Activated naive CD4-positive, alpha-beta T cell treated with anti-CD3 and anti-CD28 coated beads, Interleukin-2, amount 10 ng/mL, durations not matched to agents 7 days and 5 days (primary cell): ENCODE measurements at places on chromosomes 3 and 15.
A peak's percentile ranks its signal among the peaks of the same experiment; 100 is the strongest.

GRCh38 chr15:65091946-65092770 lies 15.6 kb downstream of the KBTBD13 start:
- DNase-seq = no peak

GRCh38 chr3:141524988-141525387 lies 38.2 kb downstream of the RASA2 start:
- no peak for DNase-seq

GRCh38 chr3:125212091-125212508 lies 448 bp downstream of the SLC12A8 start:
- no peak for DNase-seq

DNA sequence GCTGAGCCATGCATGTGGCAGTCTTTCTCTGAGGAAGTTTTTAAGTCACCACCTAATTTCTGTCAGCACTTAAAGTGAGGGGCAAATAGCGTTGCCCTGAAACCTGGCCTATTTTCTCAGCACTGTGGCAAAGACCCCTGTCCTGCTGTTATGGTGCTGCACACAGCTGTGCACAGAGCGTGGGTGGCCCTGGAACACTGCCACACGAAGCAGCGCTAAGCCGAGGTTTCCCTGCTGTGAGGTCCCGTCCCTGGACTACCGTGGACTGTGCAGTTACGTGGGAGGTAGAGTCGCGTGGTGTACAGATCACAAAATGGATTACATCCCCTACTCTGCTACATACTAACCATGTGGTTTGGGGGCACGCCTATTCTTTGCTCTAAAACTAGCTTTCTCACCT lies 101.6 kb upstream of the NR2E3 start:
- DNase-seq = no peak

GRCh38 chr3:110318108-110318507 lies 753.5 kb upstream of the NECTIN3 start:
- DNase-seq = no peak

DNA sequence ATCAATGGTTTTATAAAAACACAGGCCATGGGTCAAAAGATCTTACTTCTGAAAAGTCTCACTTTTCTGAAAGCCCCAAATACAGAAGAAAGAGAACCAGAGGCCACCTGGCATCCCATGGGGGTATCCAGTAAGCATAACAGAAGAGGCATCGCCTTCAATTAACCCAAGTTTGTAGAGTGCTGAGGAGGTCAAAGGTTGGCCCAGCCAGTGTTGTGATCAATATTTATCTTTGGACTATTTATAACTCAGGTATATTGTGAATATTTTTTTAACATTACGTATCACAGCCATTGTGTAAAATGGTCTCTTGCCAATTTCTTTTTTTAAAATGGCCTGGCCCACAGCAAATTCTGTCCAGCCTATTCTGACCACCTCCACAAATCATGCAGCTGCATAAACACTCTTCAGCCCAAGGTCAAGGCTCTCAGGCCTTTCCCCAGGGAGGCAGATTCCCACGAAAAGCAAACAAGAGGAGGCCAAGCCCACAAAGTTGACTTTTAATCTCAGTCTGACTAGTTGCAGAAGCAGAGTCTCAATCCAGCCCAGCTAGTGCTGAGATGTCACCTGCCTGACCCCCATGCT lies 26.2 kb upstream of the SPTBN5 start:
- no peak for DNase-seq

DNA sequence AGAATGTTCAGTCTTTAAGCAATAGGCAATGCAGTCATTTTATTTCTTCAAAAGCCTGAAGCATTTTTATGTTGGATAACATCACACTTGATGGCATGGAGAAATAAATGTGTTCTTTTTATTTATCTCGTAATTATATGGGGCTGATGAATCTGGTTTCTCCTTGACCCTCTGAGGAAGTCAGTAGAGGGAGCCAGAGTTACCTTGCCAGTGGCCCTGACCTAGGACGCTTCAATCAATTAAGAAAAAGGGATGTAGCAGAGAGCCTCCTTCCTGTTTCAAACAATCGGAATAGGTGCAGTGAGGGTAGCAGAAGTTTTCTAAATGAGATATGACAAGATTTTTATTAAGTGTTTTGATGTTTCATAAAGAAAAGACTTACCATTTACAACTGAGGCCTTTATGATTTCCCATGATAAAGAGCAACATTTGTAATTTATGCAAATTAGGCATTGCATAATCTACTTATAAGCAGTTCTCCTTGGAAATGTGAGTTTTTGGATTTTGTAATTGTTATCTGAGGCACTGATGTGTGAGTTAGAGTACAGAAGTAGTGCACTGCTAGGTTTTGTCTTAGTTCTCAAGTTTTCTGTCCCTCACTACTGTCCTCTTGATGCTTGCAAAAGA lies 129.1 kb downstream of the RAP2B start:
- DNase-seq = no peak

GRCh38 chr3:21290557-21290956 lies 460.5 kb downstream of the ZNF385D start:
- no peak for DNase-seq

- no peak for DNase-seq
These were observed 28.5 kb downstream of the NR2F2 start for GRCh38 chr15:96358821-96359615.

DNA sequence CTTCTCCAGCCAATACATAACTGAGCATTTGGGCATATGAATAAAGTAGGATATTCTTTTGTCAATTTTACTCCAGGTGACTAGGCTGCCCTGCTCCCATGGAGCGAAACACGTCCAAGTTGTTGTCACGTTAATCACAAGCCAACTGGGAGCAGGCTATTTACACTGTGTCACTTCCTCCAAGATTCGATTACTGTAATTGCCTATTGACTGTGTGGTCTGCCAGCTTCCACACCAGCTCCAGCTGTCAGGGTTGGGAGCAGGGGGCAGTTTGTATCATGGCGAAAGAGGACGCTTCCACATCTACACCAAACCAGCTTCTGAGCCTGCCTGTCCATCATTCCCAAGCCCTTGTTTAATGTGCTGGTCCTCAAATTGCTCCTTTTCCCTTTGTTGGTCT lies 89.2 kb upstream of the RORA start:
- DNase-seq = no peak

GRCh38 chr3:195421400-195421799 lies 21.4 kb downstream of the ACAP2 start:
- DNase-seq = no peak

- no peak for DNase-seq
These were observed 17.0 kb downstream of the TGM5 start for GRCh38 chr15:43249699-43250203.

GRCh38 chr15:75028991-75029377 lies 5.6 kb downstream of the PPCDC start:
- no peak for DNase-seq

GRCh38 chr15:90512276-90512675 lies 17.4 kb upstream of the CRTC3 start:
- DNase-seq = no peak

GRCh38 chr15:29070471-29071231 lies 184.9 kb downstream of the APBA2 start:
- no peak for DNase-seq

DNA sequence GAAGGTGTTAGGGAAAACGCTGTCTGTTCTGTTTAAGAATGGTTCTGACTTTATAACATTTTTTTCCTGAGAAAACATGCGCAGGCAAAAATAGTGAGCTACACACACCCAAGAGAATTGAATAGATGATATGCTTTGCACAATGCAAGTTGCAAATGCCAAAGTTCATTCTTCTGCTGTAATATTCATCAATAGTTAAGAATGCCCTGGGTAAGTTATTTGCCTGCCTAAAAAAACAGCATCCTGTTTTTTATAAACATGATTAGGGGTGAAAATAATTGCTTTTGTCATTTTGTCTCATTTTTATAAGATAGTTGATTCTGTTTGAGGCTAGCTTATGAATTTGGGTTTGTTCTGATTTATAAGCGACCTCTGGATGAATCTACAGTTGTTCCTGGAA lies 99.4 kb downstream of the DTWD1 start:
- DNase-seq = no peak

DNA sequence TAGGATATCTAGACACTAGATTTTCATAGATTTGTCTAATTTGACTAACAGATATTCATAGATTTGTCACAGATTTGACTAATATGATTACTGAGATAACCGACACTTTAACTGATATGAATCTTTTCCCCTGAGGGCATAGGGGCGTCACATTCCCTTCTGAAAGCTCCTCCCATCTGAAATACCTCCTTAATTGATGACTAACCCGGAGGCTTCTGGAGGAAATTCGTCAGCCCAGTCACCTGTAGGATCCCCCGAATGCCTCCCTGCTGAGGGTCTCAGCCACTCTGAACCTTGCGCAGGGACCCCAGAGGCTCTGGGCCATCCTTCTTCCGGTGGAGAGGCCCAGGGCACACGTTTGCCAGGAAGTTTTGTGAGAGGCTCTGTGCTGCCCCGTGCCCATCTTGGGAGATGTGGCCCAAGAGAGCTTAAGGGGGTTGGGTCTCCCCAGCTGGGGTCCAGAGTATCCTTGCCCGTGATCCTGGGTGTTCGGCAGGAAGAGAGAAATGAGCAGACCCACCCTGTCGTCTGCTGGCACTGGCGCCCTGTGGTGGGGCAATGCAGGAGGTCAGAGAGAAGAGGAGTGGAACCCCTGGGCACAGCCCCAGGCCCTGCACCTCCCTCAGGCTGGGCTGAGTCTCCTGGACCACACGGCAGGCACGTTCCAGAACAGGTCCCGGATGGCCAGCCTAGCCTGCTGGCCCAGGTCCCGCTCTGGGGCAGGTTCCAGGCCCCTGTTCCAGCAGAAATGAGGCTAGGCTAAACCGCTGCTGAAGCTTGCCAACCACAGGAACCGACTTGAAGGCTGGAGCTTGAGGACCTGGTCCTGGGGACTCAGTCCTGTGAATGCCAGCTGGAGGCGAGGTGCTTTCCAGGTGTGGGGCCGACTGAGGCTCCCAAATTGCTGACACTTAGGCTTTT lies 1.7 kb downstream of the PLA2G4D start:
- DNase-seq = no peak

DNA sequence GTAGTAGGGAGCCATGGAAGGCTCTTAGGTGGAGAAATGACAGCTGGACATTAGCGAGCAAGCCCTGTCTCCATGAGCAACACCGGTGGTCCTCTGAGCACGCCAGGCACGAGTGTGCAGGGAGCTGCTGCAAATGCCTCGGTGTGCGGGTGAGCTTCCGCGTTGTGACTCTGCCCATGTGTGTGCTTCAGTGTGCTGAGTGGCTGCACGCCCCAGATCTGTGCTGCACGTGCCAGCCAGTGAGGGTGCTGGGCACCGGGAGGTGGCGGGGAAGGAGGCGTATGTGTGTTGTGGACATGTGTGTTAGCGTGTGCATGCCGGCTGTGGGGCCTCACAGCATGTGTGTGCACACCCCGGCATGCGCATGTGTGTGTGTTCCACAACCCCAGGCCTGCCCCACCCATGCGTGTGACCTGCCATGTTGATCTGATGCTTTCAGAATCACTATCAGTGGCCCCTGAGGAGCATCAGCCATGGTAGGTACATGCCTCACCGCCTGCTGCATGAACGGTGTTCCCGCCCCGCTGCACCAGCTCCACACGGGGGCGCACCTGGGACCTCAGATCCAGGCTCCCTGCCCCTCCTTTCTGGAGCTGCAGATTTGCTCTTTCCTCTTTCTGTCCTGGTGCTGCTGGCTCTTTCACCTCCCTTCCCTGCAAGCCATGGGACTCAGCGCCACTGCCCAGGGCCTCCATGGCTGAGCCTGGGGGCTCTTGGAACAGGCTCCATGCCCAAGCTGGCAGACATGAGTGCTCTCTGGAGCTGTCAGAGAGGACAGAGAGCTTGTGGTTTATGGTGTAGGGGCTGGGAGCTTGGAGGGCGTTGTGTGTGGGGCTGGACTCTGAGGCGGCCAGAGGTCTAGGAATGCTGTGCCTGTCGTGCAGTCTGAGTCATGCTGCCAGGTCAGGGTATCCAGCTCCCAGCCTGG lies 169.4 kb downstream of the TBC1D2B start:
- peak; percentile 81 for DNase-seq

GRCh38 chr3:59133311-59133710 lies 83.5 kb upstream of the CFAP20DC start:
- DNase-seq = no peak

GRCh38 chr3:61821823-61822251 lies 260.5 kb downstream of the PTPRG start:
- no peak for DNase-seq

DNA sequence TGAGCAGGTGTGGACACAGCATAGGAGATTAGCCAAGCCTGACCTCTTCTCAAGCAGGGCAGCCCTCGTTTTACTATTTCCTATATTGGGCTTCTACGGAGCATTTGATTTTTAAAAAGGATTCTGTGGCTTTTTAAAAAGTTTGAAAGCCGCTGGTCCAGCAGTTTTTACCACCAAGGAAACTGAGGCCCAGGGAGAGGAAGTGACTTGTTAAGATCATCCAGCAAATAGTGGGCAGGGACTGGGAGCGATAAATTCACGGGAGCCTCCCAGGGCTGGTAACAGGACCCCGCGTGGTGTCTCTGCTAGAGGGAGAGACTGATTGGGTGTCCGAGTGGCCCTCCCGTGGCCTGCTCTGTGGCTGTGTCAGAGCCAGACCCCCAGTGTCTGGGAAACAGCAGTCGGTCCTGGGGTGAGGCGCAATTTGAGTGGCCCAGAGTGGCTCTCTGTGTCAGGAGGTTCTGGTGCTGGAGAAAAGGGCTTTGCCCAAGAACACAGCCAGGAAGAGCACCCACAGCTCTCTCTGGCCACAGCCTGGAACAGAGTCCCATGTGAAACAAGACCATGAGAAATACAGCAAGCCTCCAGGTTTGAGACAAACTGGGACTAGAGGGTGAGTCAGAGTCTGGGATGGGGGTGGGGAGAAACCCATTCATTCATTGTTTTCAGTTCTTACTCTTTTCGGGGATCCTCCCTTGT lies 4.2 kb downstream of the FURIN start:
- DNase-seq = peak; percentile 43

- DNase-seq = no peak
These were observed 756 bp upstream of the RASGRF1 start for GRCh38 chr15:79091204-79091867.

GRCh38 chr3:159760046-159760445 lies 228.6 kb upstream of the IL12A start:
- no peak for DNase-seq

DNA sequence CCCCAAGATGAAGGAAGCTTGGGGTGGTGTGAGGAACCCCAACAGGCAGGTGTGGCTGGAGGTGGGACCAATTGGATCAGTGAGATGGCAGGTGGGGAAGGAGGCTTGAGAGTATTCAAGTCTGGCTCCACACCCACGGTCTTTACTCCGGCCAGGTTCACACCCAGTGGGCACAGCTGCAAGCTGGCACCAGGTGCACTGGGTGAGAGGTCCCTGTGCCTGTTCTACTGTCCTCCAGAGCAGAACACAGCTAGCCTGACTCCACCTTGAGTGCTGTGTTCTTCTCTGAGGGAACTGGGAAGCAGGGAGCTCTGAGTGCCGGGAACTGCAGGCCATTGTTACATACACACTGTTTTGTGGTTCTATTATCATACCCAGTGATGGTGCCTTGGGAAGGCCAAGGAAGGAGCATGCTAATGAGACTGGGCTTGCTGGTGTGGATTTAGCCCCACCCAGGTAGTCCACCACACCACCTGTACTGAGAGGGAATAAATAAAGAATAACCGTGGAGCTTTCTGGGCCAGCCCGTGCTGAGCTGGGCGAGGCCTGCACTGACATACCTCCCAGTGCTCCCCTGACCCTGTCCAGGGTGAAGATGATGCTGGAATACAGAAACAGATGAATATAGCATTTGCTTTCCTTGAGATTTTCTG lies 93.4 kb downstream of the ABHD5 start:
- no peak for DNase-seq
